ENCODE measurements at places on chromosomes 13 and 19. TPM values are rescaled to one million over a fixed set of nuclear protein-coding genes. Genes with fewer than 3 reads are reported as not detected.

DNA sequence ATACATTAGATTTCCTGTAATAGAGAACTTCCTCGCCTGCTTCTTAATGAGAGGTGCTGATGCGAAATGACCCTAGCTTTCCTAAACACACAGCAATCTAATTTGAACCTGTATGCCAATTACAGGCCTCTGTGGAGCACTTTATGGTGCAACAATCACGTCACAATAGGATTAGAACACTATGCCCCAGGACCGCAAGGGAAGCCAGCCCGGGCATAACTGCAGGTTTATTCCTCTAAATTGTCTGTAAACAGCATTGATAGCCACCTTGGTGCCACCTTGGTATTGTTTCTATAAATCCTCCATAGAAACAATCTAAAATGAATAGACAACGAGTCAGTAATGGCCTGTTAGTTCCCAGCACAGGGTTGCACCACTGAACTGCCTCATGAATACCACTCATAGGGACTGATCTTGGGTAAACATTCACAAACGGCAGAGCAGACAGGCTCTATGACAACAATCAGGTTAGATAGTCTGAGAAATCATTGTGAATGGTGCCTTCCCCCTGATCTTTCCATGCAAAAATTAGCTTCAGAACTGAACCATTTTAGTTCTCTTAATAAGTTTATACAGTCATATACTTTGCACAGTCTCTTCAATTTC lies 182.5 kb upstream of the OBI1 start:
- no peaks in the 10 kb centered on the region for H3K36me3 ChIP-seq
- no peak for DNase-seq
- no peak overlapping the region for H3K4me3 ChIP-seq

GRCh38 chr13:79846386-79846785 lies 365.4 kb downstream of the NDFIP2 start:
- H3K36me3 ChIP-seq, result no peaks in the 10 kb centered on the region
- H3K27me3 ChIP-seq, result no peaks in the 10 kb centered on the region
- no peak overlapping the region for H3K27ac ChIP-seq
- H3K4me3 ChIP-seq, result no peak overlapping the region
- H3K4me1 ChIP-seq, result no peaks in the 10 kb centered on the region

DNA sequence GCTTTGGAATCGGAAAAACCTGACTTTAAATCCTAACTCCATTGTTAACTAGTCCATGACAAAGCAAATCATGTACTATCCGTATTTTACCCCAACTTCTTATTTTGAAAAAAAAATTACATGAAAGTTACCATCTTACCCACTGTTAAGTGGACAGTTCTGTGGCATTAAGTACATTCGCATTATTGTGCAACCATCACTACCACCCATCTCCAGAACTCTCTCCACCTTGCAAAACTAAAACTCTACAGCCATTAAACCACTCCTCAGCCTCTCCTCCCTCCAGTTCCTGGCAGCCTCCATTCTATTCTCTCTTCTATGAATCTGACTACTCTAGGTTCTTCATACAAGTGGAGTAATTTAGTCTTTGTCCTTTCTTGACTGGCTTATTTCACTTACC lies 176.5 kb downstream of the USP12 start:
- no peak for DNase-seq
- peaks cover 52% of the 10 kb centered on the region for H3K4me1 ChIP-seq
- no peaks in the 10 kb centered on the region for H3K36me3 ChIP-seq

DNA sequence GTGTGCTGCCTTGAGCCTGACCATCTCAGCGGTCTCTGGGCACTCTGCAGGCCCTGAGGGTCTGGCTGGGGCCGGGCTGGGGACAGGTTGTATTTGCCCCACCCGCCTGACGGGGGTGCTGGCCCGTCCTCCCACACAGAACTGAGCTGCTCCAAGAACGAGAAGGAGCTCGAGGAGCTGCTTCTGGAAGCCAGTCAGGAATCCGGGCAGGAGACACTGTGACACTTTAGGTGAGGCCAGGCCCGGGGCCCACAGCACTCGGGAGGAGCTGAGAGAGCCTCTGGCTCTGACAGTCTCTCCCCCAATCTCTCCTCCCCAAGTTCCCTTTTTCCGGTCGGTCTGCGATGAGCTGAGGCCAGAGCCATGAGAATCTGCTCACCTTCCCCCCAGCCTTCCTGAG lies 14.5 kb downstream of the NKPD1 start:
- H3K36me3 ChIP-seq, result peaks cover 62% of the 10 kb centered on the region
- H3K4me1 ChIP-seq, result no peaks in the 10 kb centered on the region
- no peak overlapping the region for H3K27ac ChIP-seq

DNA sequence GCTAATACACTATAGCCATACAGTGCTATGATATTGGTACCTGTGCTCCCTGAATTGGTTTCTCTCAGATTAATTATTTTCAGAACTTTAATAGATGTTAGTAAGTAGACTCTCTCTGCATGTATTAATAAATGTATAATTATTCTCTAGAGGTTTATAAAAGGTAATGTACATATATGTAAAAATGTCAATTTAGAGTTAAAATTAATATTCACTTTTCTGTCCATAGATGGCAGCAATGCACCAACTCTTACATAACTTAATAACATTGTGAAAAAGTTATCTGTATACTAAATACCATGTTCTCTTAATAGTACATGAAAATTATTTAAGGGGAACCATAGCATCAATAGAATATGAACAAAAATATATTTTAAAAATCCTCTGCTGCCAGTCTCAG lies 515.0 kb upstream of the KLHL1 start:
- no peak overlapping the region for H3K27ac ChIP-seq
- DNase-seq, result no peak
- H3K4me3 ChIP-seq, result no peak overlapping the region
- H3K36me3 ChIP-seq, result no peaks in the 10 kb centered on the region
- H3K4me1 ChIP-seq, result no peaks in the 10 kb centered on the region

DNA sequence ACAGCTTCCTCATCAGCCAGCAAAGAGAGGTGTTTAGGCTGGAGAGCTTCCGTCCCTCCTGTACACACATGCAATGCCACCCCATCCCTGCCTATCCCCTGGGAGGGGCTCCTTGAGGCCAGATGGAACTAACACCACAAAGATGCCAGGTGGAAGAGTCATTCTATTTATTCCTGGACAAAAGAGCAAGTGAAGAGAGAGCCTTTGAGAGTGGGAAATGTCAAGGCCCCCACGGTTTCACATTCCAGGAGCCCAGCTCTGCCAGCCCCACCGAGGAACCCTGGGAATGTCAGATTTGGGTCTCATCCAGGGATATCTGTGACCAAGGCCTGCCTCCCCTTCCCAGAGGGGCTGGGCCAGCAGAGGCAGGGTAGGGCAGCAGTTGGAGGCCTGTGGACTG lies 30.8 kb upstream of the IGFL1 start:
- no peaks in the 10 kb centered on the region for H3K36me3 ChIP-seq
- no peak overlapping the region for H3K4me3 ChIP-seq
- H3K27ac ChIP-seq, result no peak overlapping the region
- H3K4me1 ChIP-seq, result no peaks in the 10 kb centered on the region

- H3K27me3 ChIP-seq, result no peaks in the 10 kb centered on the region
- H3K4me1 ChIP-seq, result no peaks in the 10 kb centered on the region
- no peak overlapping the region for H3K4me3 ChIP-seq
Observed at GRCh38 chr19:16033721-16034120, 42.6 kb upstream of the TPM4 start.

DNA sequence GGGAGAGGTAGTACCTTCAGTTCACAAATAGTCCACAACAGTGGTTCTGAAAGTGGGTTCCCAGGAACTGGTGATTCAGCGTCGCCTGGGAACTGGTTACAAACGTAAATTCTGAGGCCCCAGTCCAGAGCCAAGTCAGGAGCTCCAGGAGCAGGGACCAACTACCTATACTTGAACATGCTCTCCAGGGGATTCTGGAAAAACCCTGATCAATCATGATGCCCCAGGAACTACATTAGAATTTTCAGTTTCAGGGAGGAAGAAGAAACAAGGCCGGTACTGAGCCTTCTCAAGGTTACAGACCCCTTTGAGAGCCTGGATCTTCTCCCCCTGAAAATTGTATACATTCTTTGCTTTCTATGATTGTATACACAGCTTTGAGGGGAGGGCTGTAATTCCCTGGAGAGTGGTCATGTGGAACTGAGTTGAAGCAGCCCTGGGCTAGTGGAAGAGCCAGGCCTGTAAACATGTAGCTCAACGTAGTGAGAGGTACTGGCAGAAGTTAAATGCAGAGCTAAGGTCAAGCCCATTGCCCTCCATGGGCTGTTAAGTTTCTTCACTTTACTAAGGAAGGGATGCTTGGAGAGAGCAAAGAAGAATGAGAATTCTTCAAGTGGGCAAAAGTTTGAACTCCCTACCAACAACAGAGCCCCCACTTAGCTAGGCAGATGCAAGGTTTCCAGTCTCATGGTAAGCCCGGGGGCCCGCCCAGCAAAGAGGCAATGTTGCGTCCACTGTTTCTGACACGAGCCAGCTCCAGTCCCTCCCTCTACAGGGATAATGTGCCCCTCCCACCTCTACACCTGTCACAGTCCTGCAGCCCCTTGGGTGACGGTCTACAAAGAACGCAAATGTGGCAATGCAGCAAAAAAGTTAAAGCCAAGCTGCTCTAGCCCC lies 17.0 kb downstream of the DOCK9 start:
- no peaks in the 10 kb centered on the region for H3K36me3 ChIP-seq
- H3K27me3 ChIP-seq, result no peaks in the 10 kb centered on the region
- no peak overlapping the region for H3K4me3 ChIP-seq
- no peak for DNase-seq
- peaks cover 61% of the 10 kb centered on the region for H3K4me1 ChIP-seq

DNA sequence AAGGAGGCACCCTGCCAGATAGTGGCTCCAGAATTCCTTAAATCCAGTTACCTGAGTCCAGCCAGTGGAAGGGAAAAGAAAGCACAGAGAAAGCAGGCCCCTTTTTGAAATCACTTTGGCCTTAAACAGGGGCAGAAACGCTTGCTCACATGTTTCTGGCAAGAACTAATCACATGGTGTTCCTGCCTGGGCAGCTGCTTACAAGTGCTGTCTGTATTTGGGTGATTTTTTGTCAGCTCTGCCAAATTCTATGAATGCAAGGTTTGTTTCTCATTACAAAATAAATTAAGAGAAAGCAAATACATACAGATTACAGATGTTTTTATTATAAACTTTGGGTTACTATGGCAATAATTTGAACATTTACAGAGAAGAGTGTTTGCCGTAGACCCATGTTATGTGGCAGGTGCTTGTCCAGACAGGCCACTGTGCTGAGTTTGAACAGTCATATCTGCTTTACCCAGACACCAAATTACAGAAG lies 1237.8 kb downstream of the SLITRK5 start:
- H3K4me1 ChIP-seq, result no peaks in the 10 kb centered on the region
- no peak for DNase-seq
- H3K36me3 ChIP-seq, result no peaks in the 10 kb centered on the region
- no peaks in the 10 kb centered on the region for H3K27me3 ChIP-seq
- no peak overlapping the region for H3K27ac ChIP-seq

NLRP9 gene
- not detected for total RNA-seq

CCNE1 gene
- total RNA-seq, result 4.0 TPM

ZNF579 gene
- total RNA-seq, result 11.1 TPM
